ENCODE measurements at places on chromosomes 5 and 9. TPM values are rescaled to one million over a fixed set of nuclear protein-coding genes. Genes with fewer than 3 reads are reported as not detected.

The OR13C3 gene
- not detected for total RNA-seq

The DOCK2 gene
- total RNA-seq = 3.1 TPM

The DMRT3 gene
- total RNA-seq = not detected

The TGFBR1 gene
- total RNA-seq = 83.9 TPM

The FCN1 gene
- total RNA-seq = not detected

The GPR107 gene
- 25.3 TPM for total RNA-seq

The PGM5 gene
- total RNA-seq = not detected

The PDCD1LG2 gene
- 0.15 TPM for total RNA-seq

The C1QTNF3 gene
- total RNA-seq = 0.18 TPM

The AK8 gene
- total RNA-seq = 0.92 TPM

The BAAT gene
- 0.31 TPM for total RNA-seq

The EDIL3 gene
- 0.12 TPM for total RNA-seq

The TNFSF15 gene
- total RNA-seq = 0.11 TPM

The GALNT12 gene
- total RNA-seq = 3.2 TPM

The LRRC70 gene
- total RNA-seq = 0.13 TPM
